ENCODE measurements at places on chromosomes 4 and X.

DNA sequence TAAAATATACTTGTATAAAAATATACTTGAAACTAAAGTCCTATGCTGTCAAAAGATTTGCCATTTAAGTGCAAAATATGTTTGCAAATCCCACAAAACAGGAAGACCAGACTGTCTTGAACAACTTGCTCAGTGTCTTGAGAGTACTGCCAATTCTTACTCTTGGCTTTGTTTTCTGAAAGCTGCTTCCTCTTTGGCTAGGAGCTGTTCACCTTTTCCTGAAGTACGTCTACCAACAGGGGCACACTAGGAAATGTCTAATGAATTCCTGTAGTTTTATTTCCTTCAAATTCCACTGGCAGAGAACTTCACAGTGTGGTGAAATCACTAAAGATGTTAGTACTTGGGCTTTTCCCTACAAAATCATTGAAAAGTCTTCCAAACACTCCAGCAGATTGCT, 46.4 kb upstream of the ABCG2 start:
- DNase-seq: no peak

DNA sequence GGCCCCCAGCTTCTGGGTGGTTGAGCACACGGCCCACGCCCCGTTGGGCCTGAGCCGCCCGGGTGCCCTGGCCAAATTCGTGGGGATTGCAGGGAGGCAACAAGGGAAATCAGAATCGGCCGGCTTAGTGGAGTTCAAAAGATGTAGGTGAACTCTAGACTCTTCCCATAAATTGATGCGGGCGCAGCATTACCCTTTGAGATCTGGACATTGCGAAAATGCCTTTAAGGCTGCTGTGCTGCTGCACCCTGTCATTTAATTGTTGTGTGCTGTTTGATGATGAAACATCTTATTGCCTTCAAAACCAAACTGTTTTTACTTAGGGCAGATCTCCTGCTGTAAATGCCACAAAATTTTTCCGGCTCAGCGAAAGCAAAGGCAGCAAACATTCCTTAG, 409 bp upstream of the MPP1 start:
- DNase-seq: no peak

- DNase-seq: no peak
Observed at GRCh38 chr4:111454961-111455360, 690.3 kb upstream of the FAM241A start.

DNA sequence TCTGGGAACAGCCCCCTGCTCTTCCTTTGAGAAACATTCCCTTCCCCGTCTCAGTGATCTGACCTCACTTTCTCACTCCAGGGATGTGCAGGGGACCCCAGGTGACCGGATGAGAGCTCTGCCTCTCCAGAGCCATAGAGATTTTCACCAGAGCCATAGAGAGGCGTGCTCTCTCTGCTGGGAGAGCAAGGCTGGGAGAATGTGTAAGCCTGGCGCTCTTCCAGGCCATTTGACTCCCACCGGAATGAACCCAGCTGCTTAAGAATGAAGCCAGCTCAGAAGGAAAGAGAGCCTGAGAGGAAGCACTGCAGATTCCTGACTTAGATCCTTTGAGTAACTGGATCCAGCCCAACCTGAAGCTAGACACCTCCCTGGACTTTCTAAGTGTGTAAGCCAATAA, 106.4 kb downstream of the DHX15 start:
- no peak for DNase-seq

DNA sequence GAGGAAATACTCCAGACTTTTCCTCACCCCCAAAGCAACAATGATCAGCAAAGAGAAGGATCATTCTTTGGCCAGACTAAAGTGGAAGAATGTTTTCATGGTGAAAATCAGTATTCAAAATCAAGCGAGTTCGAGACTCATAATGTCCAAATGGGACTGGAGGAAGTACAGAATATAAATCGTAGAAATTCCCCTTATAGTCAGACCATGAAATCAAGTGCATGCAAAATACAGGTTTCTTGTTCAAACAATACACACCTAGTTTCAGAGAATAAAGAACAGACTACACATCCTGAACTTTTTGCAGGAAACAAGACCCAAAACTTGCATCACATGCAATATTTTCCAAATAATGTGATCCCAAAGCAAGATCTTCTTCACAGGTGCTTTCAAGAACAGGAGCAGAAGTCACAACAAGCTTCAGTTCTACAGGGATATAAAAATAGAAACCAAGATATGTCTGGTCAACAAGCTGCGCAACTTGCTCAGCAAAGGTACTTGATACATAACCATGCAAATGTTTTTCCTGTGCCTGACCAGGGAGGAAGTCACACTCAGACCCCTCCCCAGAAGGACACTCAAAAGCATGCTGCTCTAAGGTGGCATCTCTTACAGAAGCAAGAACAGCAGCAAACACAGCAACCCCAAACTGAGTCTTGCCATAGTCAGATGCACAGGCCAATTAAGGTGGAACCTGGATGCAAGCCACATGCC, 89.7 kb downstream of the TET2 start:
- no peak for DNase-seq

DNA sequence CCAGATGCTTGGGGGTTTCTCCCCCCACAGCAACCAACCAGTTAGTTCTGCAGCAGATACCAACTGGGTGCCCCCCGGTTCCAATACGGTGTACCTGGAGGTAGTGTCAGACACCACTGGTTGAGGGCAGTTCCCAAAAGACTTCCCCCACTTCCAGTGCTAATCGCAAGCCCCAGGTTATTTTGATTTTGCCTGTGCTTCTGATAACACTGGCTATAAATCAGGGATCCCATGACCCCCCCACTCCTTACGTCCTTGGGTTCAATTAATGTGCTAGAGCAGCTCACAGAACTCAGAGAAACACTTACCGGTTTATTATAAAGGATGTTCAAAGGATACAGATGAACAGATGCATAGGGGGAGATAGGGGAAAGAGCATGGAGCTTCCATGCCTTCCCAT, 5.5 kb downstream of the CLCN3 start:
- DNase-seq: no peak

GRCh38 chr4:153798901-153799693, 10.2 kb upstream of the SFRP2 start:
- no peak for DNase-seq

GRCh38 chr4:128388352-128388630, 100.7 kb upstream of the PGRMC2 start:
- no peak for DNase-seq

- no peak for DNase-seq
Observed at GRCh38 chrX:38595801-38596200, 34.5 kb downstream of the TSPAN7 start.

- no peak for DNase-seq
Observed at GRCh38 chr4:67983333-67983732, 20.0 kb upstream of the TMPRSS11A start.

DNA sequence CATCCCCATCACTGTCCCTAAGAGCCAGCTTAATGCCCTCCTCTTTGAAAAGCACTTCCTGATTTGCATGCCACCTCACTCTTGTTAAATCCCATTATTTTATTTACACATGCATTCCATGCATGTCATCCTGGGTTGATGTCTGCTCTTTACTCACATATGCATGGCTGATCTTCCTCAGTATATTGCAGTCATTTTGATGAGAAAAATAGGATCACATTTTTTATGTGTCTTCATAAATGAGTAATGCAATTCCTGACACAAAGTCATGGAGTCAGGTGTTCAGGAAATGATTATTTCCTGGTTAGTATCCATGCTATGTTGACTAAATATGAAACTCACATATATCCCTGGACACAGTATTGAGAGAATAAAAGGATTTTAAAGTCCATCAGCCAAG, 204.7 kb downstream of the SLIT2 start:
- DNase-seq: no peak

GRCh38 chrX:19742826-19743225, 144.6 kb downstream of the SH3KBP1 start:
- DNase-seq: no peak

DNA sequence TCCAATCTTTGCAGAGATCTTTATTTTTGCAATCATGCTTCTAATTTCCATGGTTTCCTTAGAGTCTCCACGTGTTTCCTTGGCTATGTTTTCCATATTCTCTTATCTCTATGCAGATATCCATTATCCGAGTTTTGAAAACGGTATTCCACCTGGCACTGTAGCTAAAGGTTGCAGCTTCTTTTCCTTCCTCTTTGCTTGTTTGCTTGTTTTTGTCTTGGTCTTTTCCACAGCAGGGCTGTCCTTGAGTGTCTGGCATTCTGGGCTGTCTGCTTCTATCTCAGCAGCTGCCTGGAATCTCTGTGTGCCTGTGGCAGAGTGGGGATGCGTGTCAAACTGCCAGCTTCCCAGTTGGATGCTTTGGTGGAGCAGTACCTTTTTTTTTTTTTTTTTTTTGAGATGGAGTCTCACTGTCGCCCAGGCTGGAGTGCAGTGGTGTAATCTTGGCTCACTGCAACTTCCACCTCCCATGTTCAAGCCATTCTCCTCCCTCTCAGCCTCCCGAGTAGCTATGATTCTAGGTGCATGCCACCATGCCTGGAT, 46.9 kb downstream of the WFS1 start:
- DNase-seq: no peak

GRCh38 chrX:125577479-125577878, 257.8 kb downstream of the TEX13C start:
- no peak for DNase-seq

DNA sequence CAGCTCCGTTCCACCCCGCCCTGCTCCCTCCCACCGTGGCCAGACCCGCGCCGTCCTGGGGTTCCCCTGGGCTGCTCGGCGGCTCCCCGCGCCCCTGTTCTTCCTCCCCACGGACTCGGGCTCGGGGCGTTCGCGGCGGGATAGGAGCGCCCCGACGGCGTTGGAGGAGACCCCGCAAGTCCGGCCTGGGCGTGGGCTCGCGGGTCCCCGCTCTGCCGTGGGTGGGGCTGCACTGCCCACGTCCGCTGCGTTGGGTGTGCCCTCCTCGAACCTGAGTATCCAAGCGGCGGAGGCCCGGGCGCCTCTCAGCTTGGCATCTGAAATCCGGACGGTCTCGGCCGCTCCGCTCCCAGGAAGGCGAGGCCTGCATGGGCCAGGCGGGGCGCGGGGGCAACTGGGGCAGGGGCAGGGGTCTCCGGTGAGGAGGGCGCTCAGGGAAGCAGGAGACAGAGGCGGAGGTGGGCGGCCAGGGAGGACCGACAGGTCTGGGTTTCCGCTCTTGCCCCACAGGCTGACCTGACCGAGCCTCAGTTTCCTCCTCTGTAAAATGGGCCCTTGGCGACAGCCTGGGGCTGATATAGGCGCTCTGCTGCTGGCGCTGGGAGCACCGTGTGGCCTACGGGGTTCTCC, 12.0 kb upstream of the NAT8L start:
- no peak for DNase-seq

DNA sequence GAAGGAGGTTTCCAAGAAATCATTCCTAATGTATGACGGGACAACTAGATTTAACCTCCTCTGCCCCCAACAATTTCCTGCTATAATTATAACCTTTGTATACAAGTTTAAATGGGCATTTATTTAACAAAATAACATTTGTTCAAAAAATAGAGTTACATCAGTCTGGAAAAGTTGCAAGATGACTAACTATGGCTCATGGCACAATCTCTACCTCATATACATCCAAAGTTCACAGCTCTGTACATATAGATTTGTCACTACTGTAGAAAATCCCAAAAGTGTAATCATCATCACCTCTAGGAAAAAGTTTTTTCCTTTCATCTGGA, 3.8 kb upstream of the RPS6KA3 start:
- no peak for DNase-seq

GRCh38 chrX:33831211-33831610, 300.9 kb downstream of the FAM47A start:
- DNase-seq: no peak

GRCh38 chr4:40587826-40588225, 41.8 kb downstream of the RBM47 start:
- DNase-seq: no peak

DNA sequence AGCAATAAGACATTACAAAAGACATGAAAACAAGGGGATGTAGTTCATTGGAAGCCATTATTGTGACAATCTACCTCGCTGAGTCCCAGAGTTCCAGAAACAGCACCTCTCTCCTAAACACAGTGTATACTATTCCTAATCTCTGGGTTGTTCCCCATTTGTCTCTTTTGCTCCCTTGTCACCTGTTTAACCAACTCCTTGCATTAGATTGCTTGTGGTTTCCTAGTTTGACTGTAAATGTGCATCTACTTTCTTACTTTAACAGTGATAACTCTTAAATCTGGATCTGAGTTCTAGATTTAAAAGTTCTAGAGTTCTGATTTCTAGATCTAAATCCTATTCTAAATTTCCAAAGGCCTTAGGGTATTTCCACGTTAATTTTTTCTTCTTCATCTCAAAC, 71.6 kb upstream of the TET2 start:
- DNase-seq: no peak

GRCh38 chrX:119459181-119459580, 9.1 kb upstream of the SLC25A5 start:
- no peak for DNase-seq
